Activated CD4-positive, alpha-beta memory T cell treated with anti-CD3 and anti-CD28 coated beads, Interleukin-2, amount 10 ng/mL, durations not matched to agents 7 days and 5 days (primary cell): ENCODE measurements at places on chromosomes 6 and 20. TPM values are rescaled to one million over a fixed set of nuclear protein-coding genes. Genes with fewer than 3 reads are reported as not detected.

MEP1A gene
- not detected for total RNA-seq

CST4 gene
- total RNA-seq, result not detected

RNF144B gene
- 1.3 TPM for total RNA-seq

SPTLC3 gene
- not detected for total RNA-seq

KIF13A gene
- total RNA-seq, result not detected

OLIG3 gene
- 0.45 TPM for total RNA-seq

GPX5 gene
- total RNA-seq, result not detected

SLC17A4 gene
- not detected for total RNA-seq

PSORS1C2 gene
- not detected for total RNA-seq

PARD6B gene
- 4.3 TPM for total RNA-seq

LEMD2 gene
- total RNA-seq, result 70.6 TPM

SYNE1 gene
- 86.8 TPM for total RNA-seq

MAP7 gene
- 1.4 TPM for total RNA-seq

PRRT1 gene
- 0.13 TPM for total RNA-seq

ZSCAN23 gene
- total RNA-seq, result 0.38 TPM

GPLD1 gene
- 0.18 TPM for total RNA-seq

RAMACL gene
- not detected for total RNA-seq

UNC5CL gene
- total RNA-seq, result 1.6 TPM

GSTA1 gene
- total RNA-seq, result not detected

MICB gene
- total RNA-seq, result 60.8 TPM

DCDC2 gene
- not detected for total RNA-seq

GABRR1 gene
- total RNA-seq, result not detected

PROCR gene
- total RNA-seq, result 0.88 TPM

PTGIS gene
- total RNA-seq, result 1.6 TPM

CCM2L gene
- total RNA-seq, result not detected

KAT14 gene
- total RNA-seq, result 13.4 TPM

ZNF322 gene
- total RNA-seq, result 10.3 TPM

GTSF1L gene
- total RNA-seq, result not detected

PLN gene
- total RNA-seq, result not detected

NKX2-2 gene
- total RNA-seq, result not detected

SRSF6 gene
- 109 TPM for total RNA-seq

BICRAL gene
- 27.9 TPM for total RNA-seq

UBE2C gene
- 170 TPM for total RNA-seq

MYLK2 gene
- 0.45 TPM for total RNA-seq

ANKRD66 gene
- not detected for total RNA-seq

NEURL2 gene
- total RNA-seq, result 1.0 TPM

CLPSL2 gene
- not detected for total RNA-seq

TAP2 gene
- total RNA-seq, result 203 TPM

LPA gene
- not detected for total RNA-seq

PAQR8 gene
- 14.1 TPM for total RNA-seq

FBXO30 gene
- 5.0 TPM for total RNA-seq

HSF2 gene
- 12.0 TPM for total RNA-seq

ABHD16B gene
- not detected for total RNA-seq

WFDC10B gene
- total RNA-seq, result not detected

DOK5 gene
- total RNA-seq, result not detected

STMND1 gene
- not detected for total RNA-seq

APOM gene
- 3.6 TPM for total RNA-seq

SGK2 gene
- total RNA-seq, result 0.53 TPM

CMTR1 gene
- 97.7 TPM for total RNA-seq

GATA5 gene
- not detected for total RNA-seq

SPATS1 gene
- not detected for total RNA-seq
